ENCODE measurements at places on chromosomes 1 and 21.

DNA sequence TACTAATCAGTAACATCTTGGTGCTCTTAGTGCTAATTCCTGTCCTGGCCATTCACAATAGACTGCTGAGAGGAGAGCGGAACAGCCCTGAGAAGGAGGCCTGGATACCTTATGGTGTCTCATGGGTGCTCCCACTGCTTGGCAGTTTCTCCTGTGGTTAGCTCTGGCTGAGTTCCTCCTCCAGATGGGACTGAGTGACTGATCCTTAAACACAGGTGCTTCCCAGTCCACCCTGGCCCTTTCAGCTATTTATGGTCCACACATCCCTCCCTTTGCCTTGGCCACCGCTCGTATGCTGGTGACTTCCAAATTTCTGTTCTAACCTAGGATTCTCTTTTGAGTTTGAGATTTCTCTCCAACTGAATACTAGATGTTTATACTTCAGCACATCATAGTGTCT, 157.0 kb upstream of the CACNA1E start:
- no peak for DNase-seq

DNA sequence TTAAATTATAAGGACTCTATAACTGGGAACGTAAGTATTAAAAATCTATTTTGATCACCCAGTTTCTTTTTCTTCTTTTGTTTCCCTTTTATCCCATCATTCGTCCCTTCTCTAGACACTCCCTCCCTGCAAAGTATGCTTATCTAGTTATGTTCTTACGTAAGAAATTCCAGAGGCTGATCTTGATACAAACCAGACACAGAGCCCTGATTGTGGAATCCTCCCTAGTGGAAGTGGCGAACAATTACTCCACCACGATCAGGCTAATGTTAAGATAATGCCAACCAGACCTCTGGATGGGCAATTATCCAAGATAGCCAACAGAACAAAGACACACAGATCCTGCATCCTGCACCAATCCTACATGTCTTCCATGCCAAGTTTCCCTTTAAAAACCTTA, 1557.4 kb downstream of the PLA2G4A start:
- DNase-seq, result no peak

DNA sequence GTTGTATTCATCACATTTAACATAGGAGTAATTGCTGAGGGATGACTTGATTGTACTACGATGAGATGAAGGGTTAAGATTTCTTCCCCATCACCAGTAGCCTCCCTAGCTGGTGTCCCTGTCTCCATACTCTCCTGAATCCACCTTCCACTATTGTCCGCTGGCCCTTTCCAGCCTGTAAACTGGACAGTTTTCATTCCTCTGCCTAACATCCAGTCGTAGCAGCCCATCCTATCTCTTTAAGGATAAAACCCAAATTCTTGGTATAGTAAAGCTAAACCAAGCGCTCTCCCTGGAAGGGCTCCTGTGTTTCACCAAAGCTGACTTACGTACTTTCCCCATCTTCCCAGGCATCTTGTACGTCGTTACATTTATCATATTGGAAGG, 670 bp downstream of the COX20 start:
- DNase-seq, result no peak

DNA sequence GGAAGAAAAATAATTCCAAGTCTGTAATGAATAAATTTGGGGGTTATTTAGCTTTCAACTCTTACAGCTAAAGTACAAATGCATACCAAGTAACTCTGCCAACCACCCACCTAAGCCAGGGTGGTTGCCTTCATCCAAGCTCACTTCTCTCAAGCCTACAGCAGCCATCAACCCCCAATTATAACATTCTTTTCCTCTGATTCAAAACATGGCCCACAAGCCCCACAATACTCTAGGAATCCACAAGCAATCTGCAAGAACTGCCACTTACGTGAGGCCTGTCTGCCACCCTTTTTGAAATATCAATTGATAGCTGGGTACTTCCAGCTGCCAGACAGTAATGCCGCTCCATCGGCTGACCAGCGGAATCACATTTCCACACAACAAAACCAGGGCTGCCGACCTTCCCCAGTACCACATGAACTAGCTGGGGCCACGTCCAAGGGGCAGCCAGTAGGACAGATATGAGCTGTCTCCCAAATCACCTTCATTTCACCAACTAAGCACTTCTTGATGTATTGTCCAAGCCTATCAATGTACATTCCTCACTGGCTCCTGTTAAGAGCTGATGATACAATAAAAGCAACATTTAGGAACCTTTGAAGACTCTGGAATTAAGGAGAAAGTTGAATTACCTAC, 3.2 kb downstream of the LBR start:
- DNase-seq, result no peak

DNA sequence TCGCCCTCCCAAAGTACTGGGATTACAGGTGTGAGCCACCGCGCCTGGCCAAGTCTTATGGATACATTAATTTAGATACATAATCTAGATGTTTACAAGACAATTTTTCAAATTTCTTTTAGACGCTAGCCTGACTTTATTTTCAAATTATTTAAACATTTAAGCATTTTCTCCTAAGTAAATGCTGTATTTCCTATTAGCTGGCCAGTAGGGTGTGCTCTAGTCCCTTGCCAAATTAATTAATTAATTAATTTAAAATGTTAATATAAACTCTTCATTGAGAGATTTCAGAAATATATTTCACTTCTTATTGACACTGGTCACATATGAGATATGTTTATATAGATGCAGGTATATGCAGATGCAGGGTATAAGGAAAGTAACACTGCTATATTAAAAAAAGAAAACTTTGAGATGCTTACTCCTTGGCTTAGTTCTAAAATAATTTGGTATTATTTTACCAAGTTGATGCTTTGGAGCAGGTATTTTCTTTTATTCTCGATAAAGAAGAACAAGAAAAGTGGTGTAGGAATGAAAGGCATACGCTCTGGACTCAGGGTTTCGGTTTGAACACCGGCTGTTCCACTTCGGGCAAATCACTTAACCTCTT, 5.2 kb upstream of the ERRFI1 start:
- DNase-seq, result no peak

- no peak for DNase-seq
These were observed 32.5 kb downstream of the THAP3 start for GRCh38 chr1:6657138-6657537.

DNA sequence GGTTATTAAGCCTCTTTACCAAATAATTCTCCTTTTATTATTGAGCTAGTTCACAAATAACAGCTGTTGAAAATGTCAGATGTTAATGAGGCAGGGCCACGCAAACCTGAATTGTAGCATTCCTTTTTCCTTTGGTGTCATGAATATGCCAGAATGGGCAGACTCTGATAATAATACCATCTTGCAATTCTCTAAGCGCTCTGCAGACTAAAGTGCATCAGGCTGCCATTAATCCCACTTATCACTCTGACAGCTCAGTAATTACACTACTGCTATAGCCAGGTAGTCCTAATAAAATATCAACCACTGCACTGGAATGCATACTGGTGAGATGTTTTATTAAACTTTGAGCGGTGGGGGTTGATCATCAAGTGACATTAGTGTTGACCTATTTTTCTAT, 177.7 kb downstream of the DPYD start:
- no peak for DNase-seq
